CD4-positive, alpha-beta T cell (primary cell): ENCODE measurements at places on chromosomes 2 and 18.
A peak's percentile ranks its signal among the peaks of the same experiment; 100 is the strongest.

- DNase-seq, result no peak
Measured at GRCh38 chr2:214902286-214902685, 92.8 kb upstream of the BARD1 start.

DNA sequence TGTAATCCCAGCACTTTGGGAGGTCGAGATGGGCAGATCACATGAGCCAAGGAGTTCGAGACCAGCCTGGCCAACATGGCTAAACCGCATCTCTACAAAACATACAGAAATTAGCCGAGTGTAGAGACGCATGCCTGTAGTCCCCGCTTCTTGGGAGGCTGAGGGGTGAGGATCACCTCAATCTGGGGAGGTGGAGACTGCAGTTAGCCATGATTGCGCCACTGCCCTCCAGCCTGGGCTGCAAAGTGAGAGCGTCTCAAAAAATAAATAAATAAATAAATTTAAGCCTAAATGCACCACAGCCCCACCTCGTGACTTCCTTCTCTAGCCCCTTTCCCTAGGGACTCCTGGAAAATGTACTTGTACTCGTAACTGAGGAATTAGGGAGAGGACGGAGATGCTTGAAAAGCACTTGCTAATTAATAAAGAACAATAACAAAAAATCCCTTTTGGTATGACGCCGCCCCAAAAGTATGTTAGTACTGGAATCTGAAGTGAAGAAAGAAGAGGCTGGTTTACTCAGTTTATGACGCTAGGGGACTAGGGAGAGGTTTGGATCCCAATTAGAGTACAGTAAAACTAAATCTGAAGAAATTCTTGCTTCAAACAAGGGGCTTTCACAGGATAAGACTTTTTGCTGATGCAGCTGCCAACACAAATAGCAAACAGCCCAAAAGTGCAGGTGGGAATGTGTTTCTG lies 887 bp upstream of the ZNF396 start:
- no peak for DNase-seq

GRCh38 chr18:35038881-35039491 lies 2.2 kb upstream of the MAPRE2 start:
- no peak for DNase-seq

DNA sequence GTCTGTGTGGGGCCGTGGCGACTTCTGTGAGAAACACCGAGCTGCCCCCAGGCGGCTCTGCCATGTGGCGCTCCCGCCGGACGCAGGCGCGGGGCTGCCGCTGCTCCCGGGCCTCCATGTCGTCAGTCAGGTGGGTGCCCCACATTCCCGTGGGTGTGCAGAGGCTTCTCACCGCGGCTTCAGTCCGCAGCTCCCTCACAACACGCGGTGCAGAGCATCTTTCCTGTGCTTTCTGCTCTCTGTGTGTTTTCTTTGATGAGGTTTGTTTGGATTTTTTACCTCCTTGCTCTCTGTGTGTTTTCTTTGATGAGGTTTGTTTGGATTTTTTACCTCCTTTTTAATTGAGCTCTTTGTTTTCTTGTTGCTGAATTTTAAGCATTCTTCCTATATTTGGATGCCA lies 13.0 kb downstream of the AQP12A start:
- DNase-seq, result peak; percentile 9

- no peak for DNase-seq
Measured at GRCh38 chr18:63936156-63936931, 12.8 kb upstream of the HMSD start.

DNA sequence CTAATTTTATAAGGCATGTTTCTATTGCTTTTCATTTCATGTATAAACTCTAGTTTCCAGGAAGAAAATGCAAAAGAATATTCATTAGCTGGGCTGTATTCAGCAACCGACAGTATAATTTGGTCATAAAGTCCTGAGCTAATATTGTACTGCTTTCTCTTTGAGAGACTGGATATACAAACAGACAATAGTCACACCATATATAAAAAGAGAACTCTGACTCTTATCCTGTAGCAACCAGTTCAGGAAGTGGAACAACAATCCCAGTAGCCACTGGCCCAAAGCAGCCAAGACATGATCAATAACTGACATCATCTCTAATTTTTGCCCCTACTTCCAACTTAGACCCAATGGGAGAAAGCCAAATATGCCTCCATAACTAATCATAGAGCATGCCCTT lies 160.8 kb downstream of the FSIP2 start:
- no peak for DNase-seq

DNA sequence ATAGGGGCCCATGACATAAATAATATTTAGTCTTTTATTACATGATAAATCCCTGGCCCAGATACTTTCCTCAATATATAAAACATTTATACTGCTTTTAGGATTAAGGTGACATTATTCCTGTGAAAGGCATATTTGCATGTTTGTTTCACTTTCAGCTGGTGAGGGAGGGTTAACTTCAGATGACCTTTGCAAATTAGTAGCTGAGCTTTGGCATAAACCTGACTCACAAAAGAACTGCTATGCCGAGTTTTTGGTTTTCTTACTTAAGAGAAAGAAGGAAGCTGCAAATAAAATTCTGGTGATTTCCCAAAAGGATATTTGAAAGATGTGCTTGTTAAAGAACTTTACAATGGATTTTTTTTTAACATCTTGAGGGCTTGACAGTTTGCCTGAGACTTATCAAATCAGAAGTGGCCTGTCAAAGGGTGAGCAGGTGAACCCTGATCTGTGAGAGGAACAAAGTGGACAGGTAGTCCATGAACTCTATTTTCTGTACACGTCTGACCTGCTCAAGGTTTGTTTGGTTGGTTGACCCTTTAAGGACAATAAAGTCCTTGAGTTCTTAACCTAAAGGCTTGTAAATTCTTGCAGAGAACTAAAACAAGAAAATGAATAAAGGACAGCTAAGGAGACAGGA lies 93.5 kb downstream of the FAM124B start:
- DNase-seq, result no peak

- DNase-seq, result no peak
Measured at GRCh38 chr2:158182676-158183295, 81.1 kb downstream of the UPP2 start.

- DNase-seq, result no peak
Measured at GRCh38 chr2:237670641-237671040, 43.3 kb downstream of the LRRFIP1 start.

- no peak for DNase-seq
Measured at GRCh38 chr18:67893916-67894315, 377.4 kb upstream of the DSEL start.

DNA sequence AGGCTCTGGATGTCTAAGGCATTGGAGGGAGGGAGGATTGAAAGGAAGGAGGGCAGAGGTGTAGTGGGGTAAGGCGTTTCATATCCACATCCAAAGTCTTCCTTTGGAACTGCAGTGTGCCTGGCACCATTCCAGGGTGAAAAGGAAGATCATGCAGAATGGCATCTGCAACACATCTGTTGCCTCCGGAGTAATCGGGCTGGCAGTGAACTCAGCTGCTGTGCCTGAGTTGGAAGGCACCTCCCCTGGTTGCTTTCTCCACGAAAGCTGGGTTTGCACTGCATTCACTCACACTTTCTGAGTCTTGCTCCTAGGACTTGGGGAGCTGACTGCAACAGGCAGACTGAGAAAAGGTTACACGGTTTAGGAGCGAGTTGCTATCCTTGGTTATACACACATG lies 30.3 kb upstream of the SEC11C start:
- no peak for DNase-seq

- DNase-seq, result no peak
Measured at GRCh38 chr2:206721256-206721920, 3.2 kb upstream of the DYTN start.

DNA sequence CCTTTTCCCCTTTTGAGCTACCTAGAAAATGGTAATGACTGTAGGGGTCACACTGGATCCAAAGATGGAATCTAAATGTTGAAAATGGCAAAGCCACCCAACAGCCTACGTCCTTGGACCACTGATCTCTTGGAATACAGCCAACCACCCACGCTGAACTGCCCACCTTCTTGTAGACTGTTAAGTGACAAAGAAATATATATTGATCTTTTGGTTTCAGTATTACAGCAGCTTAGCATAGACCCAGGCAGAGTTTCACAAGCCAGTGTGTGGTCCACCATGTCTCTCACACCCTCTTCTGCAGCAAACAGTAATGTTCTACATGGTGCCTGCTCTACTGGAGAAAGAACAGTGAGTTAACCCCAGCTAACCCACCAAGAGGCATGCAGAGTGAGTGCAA lies 20.2 kb downstream of the CACNB4 start:
- no peak for DNase-seq

GRCh38 chr18:36697905-36698304 lies 130.9 kb downstream of the TPGS2 start:
- DNase-seq, result no peak

DNA sequence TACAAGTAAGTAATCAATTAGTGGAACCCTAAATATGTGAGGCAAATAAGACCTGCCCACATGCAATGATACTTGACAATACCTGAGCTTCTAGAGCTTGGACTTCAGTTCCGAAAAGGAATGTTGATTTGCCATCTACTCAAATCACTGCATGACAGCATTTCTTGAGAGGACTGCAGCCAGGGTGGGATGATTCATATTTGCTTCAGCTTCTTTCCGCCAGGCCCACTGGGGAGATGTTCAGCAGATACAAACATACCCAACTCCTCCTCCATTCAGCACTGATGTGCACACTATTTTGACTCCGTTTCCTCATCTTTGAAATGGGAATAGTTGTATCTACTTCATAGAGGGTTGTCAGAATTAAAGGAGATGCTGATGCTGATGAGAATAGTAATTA lies 28.8 kb upstream of the TMEM177 start:
- no peak for DNase-seq

- no peak for DNase-seq
Measured at GRCh38 chr2:108813732-108814131, 27.2 kb downstream of the CCDC138 start.

- DNase-seq, result no peak
Measured at GRCh38 chr18:36829362-36830157, 633 bp downstream of the KIAA1328 start.

- no peak for DNase-seq
Measured at GRCh38 chr2:138716183-138716582, 64.0 kb downstream of the NXPH2 start.

GRCh38 chr2:121598087-121598486 lies 51.2 kb downstream of the CLASP1 start:
- no peak for DNase-seq

- no peak for DNase-seq
Measured at GRCh38 chr2:233976087-233976486, 58.9 kb downstream of the TRPM8 start.

DNA sequence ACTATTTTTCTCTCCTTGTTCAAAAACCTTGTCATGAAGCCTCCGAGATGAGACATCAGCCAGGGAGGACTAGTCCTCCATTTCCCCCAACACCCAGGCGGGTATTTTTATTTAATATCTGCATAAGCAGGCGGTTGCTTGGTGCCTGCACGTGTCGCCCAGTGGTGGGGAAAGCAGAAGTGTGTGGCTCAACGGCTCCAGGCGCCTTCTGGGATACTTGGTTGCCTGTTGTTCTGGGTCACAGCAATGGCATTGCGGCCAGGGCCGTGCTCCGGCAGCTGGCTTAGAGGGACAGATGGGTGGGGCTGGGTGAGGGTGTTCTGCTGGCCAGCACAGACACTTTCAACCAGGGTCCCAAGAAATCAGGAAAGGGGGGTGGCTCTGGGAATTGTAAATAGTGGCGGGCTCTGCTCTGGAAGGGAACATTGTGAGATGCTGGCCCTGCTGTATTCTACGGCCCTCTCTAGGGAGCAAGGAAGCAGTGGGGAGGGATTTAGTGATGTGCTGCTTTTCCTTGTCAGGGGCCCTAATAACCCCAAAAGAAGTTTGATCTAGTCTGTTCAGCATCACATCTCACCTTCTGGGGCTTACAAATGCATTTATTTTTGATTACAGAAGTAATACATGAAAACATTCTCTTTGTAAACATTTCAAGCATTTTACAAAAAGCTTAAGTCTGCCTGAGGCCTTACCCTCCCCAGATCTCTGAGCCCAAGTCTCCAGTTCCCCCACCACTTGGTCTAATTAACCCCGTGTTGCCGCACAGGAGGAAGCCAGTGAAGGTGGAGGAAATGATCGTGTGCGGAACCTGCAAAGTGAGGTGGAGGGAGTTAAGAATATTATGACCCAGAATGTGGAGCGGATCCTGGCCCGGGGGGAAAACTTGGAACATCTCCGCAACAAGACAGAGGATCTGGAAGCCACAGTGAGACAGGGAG lies 1.1 kb downstream of the VAMP8 start:
- DNase-seq, result no peak

- no peak for DNase-seq
Measured at GRCh38 chr2:40095000-40095399, 315.9 kb upstream of the THUMPD2 start.

DNA sequence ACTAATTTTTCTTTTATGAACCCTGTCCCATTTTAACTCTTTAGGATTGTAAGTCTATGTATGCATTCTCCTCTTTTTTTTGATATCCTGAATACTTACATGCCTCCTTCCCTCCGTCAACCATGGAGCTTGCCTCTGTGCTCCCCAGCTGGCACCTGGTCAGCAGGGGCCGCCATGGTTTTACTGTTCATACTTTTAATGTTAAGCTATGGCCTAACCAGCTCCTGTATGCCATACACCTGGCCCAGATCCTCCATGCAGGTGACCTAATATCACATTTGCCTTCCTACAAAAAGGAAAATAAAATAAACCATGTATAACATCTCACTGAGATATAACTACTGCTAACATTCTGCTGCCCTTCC lies 283.1 kb upstream of the TRIB2 start:
- DNase-seq, result peak; percentile 44

DNA sequence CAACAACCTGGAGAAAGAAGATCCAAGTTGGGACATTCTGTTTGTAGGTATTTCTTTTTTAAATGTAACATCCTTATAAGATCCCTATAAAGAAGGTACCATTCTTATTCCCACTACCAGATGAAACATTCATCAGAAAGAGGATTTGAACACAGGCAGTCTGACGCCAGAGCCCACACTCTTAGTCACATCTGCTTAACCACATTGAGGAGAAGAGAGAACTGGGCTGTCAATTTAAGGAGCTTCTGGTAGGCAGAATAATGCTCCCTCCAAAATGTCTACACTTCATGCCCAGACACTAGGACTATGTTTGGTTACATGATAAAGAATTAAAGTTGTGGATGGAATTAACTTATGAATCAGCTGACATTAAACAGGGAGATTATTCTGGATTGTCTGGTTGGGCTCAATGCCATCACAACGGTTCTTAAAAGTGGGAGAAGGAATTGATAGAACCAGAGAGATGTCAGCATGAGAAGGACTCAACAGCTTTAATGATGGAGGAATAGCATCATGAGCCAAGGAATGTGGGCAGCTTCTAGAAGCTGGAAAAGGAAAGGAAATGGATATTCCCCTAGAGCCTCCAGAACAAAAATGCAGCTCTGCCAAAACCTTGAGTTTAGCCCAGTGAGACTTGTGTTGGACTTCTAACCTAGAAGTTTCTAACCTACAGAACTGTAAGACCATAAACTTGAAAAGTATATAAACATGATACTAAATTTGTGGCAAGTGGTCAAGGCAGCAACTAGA lies 82.2 kb downstream of the KLF7 start:
- no peak for DNase-seq

GRCh38 chr18:11004294-11004693 lies 145.1 kb downstream of the PIEZO2 start:
- no peak for DNase-seq

- DNase-seq, result no peak
Measured at GRCh38 chr2:3533836-3534235, 14.5 kb upstream of the ADI1 start.
